ENCODE measurements at places on chromosomes 1 and 21.
A peak's percentile ranks its signal among the peaks of the same experiment; 100 is the strongest.

DNA sequence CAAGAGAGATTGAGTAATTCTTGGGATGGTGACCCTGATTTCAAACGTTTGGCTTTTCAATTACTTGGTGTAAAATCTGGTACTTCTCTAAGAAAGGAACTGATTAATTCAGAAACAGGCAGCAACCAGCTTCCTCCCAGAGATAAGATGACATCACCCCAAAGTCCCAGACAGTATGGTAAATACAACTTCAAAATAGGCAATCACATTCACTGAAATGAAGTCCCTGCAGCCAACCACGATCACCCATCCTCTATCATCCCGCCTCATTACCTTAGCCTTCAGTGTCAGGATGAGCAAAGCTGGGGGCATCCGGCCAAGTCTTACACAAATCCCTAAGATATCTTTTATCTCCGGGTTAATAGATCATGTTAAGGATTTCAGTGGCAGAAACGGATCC is 26.4 kb upstream of the RUNX1 start:
- no peak for DNase-seq

DNA sequence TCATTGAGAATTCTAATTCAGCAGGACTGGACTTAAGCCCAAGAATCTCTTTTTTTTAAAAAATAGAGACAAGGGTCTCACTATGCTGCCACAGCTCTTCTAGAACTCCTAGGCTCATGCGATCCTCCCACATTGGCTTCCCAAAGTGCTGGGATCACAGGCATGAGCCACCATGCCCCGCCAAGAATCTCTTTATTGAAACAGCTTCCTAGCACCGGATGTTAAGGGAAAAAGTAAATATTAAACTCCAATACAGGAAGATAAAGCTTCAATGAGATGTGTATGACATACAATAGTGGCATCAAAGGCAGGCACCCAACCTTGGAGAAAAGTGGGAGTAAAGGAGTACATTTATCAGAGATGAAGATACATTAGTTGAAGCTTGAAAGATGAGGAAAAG is 25.5 kb downstream of the PUM1 start:
- DNase-seq = no peak

GRCh38 chr1:33147997-33148314 is 33.9 kb downstream of the TRIM62 start:
- no peak for DNase-seq

GRCh38 chr1:87150143-87150542 is 178.5 kb upstream of the LMO4 start:
- DNase-seq = no peak

GRCh38 chr1:90716552-90717355 is at the start of gene BARHL2:
Gene BARHL2 (minus strand): TSS chr1:90717302. CDS start chr1:90717195, 107 bp downstream.
- DNase-seq = no peak

DNA sequence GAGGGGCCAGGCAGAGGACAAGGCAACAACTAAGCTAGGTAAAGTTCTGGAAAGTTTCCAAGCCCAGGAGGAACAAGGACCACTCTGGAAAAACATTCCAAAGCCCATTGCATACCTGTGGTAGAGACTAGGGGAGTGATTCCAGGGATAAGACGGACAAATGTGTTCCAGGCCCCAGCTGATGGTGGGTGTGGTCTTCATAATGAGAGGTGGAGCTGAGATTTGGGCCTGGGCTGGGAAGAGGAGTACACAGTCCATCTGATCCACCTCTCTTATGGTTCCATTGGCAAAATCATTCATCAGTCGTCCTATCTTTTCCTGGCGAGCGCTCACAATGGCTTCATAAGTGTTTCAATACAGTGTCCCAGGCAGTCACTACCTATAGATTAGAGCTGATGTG is 4.5 kb downstream of the KLHDC7A start:
- DNase-seq = no peak

DNA sequence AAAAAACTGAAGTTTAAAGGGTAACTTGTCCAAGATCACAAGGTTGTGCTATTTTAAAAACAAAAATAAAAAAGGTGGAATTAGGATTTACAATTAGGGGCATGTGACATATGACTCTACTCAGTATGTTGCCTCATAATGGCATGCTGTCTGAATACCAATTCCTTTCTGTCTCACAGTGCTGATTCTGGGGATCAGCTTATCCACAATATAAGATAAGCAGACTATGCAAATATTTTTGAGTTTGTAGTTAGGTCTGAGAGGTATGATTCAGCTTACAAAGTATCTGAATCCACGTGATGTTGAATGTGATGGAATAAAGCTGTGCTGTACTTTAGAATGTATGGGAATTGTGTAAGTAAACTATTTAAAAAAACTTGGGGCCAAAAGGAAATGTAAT is 216.6 kb downstream of the HHIPL2 start:
- no peak for DNase-seq

- no peak for DNase-seq
Measured at GRCh38 chr1:41660570-41661427, 176.3 kb upstream of the EDN2 start.

GRCh38 chr1:5998906-5999301 is 6.7 kb upstream of the NPHP4 start:
- no peak for DNase-seq

- DNase-seq = no peak
Measured at GRCh38 chr1:244029124-244029523, 22.0 kb upstream of the ZBTB18 start.

DNA sequence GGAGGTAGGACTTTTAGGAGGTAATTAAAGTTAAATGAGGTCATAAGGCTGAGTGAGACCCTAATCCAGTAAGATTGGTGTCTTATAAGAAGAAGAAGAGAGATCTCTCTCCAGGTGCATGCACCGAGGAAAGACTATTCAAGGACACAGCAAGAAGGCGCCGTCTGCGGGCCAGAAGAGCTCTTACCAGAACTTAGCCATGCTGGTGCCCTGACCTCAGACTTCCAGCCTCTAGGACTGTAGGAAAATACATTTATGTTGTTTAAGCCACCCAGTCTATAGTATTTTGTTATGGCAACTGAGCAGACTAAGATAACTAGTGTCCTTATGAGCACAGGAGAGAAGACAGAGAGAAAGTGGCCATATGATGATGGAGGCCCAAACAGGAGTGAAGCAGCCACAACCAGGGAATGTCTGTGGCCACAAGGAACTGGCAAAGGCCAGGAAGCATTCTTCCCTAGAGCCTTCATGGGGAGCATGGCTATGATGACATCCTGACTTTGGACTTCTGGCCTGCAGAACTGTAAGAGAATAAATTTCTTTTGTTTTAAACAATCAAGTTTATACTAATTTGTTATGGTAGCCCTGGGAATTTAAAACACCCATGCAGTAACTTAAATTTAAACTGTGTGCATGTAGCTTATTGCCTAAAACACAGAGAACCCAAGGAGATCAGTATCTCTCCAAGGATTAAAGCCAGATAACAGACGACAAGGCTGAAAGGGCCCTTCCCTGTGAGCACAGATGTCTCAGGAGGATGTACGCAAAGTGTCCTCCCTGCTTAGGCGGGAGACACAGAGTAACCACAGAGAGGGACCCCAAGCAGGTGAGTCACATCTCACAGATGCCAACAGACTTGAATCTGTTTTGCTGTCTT is 9.9 kb upstream of the CD58 start:
- no peak for DNase-seq

DNA sequence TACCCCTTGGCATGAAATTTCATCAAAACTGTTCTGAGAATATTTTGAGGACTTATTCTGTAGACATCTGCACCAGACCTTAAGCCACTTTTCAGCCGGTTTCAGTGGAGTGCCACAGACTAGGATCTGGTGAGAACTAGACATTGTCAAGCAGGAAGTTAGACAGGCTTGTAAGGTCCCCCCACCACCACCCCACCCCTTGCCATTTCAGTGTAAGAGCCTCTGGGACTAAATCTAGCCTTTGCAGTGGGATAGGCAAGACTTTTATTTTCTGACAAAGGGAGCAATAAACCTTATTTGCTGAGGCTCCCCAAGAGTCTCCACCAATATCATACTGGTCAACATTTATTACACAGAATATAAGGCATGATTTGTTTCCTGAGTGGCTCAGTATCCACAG is 77.9 kb upstream of the EXO1 start:
- DNase-seq = no peak

GRCh38 chr1:5981009-5981380 is 11.2 kb downstream of the NPHP4 start:
- no peak for DNase-seq

- no peak for DNase-seq
Measured at GRCh38 chr1:160610569-160611242, 31.4 kb upstream of the CD84 start.

DNA sequence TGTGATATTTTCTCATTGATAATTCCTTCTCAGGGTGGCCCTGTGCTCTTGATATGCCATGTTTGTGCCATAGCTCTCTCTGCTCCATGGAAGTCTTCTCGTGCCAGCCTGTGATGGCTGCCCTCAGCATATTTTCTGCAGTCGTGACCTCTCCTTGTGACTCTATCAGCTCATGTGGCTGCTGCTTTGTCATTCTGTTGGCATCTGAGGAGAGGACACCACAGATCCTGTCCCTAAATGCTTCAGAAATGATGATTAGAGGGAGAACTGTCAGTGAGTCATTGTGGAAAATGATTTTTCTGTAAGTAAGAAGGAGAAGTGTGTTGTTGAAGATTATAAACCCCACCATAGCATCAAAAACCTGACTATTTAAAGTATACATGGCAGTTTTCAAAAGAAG is 286.0 kb downstream of the ADGRL2 start:
- DNase-seq = no peak

- DNase-seq = peak; percentile 38
Measured at GRCh38 chr1:62271948-62272728, 47.1 kb downstream of the KANK4 start.

GRCh38 chr1:75742047-75742625 is 17.6 kb downstream of the ACADM start:
- DNase-seq = no peak

GRCh38 chr1:206923009-206923960 is 1.5 kb upstream of the FCMR start:
- DNase-seq = peak; percentile 82

GRCh38 chr1:58768971-58769808 is 14.7 kb downstream of the JUN start:
- DNase-seq = peak; percentile 31

GRCh38 chr1:35574125-35574654 is 1.1 kb downstream of the TFAP2E start:
- no peak for DNase-seq

DNA sequence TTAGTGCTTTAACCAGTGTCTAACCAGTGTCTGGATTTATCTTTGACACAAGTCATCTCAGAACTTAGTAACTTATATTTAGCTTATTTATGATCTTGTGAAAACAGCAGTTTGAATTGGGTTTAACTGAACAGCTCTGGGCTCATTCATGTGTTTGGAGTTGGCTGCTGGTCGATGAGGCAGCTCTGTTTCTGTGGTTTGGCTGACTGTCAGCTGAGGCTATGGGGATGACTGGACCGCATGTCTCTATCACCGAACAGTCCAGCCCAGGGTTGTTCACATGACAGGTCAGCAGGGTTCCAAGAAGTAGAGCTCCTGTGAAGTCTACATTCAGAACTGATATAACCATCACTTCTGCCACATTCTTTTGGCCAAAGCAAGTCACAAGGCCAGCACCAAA is 29.1 kb upstream of the C21orf91 start:
- DNase-seq = no peak

- no peak for DNase-seq
Measured at GRCh38 chr1:24110642-24111261, 1.2 kb downstream of the MYOM3 start.

DNA sequence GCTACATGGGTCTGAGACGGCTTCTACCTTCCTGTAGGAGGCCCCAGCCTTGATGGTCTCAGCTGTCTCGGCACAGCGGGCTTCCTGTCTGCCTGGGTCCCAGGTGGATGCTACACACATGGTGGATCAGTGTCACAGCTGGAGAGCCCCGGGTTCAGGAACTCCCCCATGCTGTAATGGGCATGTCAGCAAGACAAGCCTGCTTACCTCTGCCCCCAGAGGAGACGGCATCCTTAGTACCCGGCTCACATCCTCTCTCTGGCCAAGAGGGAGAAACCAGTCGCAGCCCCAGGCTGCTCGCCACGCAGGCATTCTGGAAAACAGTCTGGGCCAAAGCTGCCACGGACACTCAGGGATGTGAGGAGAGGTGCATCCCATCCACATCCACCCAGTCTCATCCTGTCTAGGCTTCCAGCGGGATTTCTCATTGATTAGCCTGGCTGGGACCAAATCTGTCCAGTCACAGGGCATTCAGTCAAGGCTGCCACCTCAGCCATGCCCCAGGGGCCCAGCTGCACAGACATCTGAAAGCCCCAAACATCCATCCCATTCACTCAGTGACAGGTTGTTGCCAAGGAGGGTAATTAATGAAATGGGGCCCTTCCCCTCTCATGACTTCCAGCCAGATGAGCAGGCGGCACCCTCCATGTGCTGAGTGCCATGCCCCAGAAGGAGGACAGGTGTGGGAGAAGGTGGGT is 10.5 kb downstream of the SNAP47 start:
- no peak for DNase-seq

DNA sequence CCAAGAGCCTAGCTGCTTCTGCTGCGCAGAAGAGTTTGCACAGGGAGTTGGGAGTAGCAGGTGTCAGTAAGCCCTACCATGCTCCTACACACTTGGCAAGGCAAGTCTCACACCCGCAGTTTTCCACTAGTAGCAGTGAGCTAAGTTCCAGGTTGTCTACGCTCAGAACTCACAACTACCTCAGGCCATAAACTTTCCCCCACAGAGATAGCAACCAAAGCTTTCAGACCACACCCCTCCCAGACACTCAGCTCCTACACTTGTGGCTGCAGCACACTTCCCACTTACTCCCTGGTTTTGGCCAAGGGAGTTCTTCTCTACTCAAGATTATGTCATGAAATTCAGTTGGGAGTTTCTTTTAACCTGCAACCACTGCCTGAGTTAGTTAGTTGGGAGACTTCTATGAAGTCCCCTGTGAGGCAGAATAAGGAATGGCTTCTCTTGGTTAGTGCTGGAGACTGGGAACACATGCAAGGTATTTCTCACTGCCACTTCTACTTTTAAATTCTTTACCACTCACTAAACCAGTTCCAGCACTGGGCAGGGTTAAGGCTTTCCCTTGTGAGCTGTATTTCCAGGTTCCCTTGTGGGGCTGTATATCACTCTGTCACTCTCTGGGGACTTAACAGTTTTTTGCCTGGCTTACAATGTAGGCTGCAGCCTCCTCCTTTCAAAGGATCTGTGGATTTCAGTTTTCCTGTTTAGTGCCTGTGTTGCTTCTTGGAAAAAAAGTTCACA is 18.3 kb upstream of the MAB21L3 start:
- DNase-seq = no peak

- no peak for DNase-seq
Measured at GRCh38 chr1:151799179-151800022, 5.8 kb downstream of the LINGO4 start.

DNA sequence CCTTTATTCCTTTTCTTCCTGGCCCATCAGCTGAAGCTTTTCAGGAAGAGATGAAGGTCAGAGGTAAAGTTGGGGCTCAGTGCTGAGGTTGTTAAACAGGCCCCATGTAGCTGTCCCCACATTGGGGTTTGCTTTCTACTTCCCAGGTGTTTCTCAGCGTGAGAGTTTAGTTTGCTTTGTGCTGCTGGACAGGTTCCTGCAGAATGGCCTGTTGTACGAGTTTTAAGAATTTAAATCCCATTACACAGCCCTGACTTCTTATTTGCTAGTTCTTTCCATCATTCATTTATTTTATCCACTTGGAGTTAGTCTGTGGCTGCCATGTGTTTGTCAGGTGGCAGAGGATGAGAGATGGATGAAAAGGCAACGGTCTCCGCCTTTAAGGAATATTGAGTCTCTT is 19.2 kb downstream of the CTPS1 start:
- DNase-seq = no peak

- no peak for DNase-seq
Measured at GRCh38 chr1:117162816-117163215, 41.3 kb upstream of the TRIM45 start.

All from activated gamma-delta T cell treated with Interleukin-2 at 50 U/mL for 16 hours (primary cell).